Activated gamma-delta T cell treated with anti-CD3 and anti-CD28 coated beads, Interleukin-2, amount 50 U/mL, for 16 hours (primary cell): ENCODE measurements at places on chromosomes 6 and 20.

DNA sequence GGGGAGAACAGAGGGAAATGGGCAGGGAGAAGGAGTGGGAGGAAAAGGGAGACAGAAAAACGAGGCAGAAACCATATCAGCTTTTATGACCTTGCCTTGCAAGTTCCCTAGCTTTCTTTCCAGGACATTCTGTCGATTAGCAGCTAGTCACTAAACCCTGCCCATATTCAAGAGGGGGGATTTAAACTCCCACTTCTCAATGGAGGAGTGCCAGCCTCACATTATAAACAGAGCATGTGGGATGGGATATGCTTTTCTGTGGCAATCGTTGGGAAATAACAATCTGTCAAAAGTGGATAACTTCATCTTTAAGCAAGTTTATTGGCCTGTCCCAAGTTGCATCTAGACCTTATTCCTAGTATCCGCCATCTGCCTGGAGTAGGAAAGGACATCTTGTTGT, 57.0 kb upstream of the TMEM170B start:
- no peak for DNase-seq

GRCh38 chr6:158060455-158061360, 79.0 kb downstream of the SYNJ2 start:
- DNase-seq = no peak

DNA sequence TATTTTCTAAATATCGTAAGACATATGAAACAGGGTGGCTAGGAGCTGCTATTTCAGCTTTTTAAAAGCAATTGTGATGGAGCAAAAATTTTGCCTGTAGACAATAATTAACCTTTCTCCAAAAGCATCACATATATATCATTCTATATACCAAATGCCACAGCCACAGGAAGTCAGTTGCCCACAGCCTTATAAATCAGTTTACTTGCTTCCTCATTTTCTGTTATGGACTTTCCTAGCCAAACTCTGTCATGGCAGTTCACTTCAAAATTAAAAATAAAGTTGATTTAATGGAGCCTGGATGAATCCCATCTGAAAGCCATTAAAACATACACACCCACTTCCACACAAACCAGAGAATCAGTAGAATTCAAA, 93.4 kb upstream of the NHSL1 start:
- DNase-seq = no peak

GRCh38 chr6:157811476-157812173, 11.4 kb upstream of the SNX9 start:
- DNase-seq = no peak

DNA sequence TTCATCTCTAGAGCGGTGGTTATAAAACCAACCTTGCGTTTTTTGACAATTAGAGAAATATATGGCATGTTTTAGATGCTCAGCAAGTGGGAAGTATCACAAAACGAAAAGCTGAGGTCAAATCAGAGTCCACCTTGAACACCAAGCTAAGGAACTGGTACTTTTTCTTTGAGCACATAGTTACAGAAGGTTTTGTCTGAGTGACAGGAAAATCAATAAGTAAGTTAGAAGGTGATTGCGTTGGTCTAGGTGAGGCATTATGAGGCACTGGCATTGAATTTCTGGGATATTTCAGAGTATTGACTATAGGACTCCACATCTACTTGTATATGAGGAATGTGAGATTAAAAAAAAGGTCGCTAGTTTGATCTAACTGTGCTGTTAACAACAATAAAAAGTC, 597 bp upstream of the HINT3 start:
- DNase-seq = no peak

GRCh38 chr6:29517728-29518440, 30.1 kb upstream of the MAS1L start:
- no peak for DNase-seq

DNA sequence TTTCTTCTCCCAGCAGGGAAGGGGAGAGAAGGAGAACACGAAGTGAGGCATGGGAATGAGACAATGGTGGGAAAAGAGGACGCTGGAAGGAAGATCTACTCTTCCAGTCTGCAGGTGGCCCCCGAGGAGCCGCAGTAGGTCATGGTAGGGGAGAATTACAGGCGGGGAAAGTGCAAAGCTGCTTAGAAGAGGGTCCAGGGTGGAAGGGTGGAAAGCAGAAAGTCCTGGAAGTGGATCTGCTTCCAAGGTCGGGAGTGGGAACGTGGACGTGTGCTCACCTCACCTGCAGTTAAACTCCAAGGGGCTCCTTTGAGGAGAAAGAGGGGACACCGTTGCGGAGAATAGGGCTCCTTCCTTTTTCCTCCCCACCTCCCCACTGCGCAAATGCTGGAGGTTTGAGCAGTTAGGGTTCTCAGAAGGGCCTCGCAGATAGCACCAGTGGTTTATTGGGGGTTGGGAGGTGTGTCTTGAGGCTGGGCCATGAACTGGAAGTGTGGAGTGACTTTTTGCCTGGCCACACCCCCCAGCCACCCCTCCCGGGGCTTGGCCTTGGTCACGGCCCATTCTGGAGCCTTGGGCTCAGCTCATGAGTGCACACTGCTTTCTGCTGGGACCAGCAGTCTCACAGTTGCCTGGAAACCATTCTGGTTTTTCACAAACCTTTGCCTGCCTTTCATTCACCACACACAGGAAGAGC, 100.4 kb upstream of the MLN start:
- peak; percentile 45 for DNase-seq

- DNase-seq = peak; percentile 56
Measured at GRCh38 chr6:26020329-26021000, 57.9 kb downstream of the TRIM38 start.

- DNase-seq = no peak
Measured at GRCh38 chr6:41228096-41228495, at the start of gene TREML4. TREML4 (plus strand) TSS chr6:41228349; CDS start chr6:41228428, 79 bp downstream.

DNA sequence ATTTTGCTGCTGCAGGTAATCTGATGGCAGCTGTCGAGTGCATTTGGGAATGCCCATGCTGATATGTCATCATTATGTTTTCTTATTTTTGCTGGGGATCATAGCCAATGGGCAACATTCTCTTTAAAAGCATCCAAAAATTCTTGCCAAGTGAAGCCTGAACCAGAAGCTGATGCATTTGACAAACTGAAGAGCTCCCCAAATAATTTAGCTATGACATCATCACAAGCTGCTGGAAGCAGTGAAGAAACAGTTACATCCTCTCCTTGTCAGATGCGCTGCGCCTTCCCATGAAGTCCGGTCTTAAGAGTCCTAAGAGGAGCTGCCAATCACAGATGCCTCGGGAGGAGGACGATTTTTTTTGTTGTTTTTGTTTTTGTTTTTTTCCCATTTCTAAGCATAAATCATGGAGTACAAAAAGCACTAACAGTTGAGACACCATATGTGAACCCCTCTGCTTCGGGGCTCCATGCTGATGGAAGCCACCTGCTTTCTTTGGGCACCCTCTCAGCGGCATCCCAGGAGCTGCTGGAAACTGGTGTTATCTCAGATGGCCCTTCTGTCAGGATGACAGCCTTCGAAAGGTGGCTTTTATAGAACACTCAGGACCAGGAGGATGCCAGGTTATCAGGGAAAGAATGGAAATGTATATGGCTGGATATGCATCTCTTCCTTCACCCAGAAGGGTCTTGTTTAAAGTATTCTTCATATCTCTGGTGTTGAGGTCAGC, 56.1 kb upstream of the FOXQ1 start:
- no peak for DNase-seq

- no peak for DNase-seq
Measured at GRCh38 chr6:160733050-160733646, 31.1 kb downstream of the PLG start.

- DNase-seq = no peak
Measured at GRCh38 chr6:159821122-159821521, 21.0 kb downstream of the PNLDC1 start.

- DNase-seq = no peak
Measured at GRCh38 chr6:150233843-150234269, 91.0 kb downstream of the PPP1R14C start.

- DNase-seq = peak; percentile 62
Measured at GRCh38 chr20:2873747-2874041, 413 bp downstream of the PTPRA start.

- no peak for DNase-seq
Measured at GRCh38 chr6:22149501-22150367, 147.1 kb downstream of the PRL start.

DNA sequence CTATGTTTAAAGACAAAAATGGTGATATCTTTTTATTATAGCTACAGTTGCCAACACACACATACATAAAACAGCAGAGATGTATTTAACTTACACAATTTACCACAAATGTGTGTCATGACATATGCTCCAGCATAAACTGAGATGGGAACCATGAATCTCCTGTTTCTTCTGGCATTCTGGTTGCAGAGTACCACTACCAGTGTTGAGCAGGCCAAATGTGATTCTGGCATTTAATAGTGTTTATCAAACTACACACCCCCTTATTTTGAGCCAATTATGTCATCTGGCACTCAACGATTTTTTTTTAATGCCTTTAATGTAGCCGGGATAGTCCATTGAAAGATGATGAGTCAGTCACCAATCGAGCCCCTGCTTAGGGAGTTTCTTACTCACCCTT, 59.0 kb upstream of the TPD52L1 start:
- no peak for DNase-seq

DNA sequence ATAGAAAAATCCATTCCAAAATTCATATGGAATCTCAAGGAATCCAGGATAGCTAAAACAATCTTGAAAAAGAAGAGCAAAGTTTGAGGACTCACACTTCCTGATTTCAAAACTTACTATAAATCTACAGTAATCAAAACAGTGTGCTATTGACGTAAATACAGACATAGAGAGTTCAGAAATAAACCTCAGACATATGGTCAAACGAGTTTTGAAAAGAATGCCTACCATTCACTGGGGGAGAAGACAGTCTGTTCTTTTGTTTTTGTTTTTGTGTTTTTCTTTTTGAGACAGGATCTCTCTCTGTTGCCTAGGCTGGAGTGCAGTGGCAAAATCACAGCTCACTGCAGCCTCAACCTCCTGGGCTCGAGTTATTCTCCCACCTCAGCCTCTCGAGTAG, 25.3 kb upstream of the PROKR2 start:
- DNase-seq = no peak

- DNase-seq = no peak
Measured at GRCh38 chr20:50865591-50865990, 65.6 kb downstream of the ADNP start.

DNA sequence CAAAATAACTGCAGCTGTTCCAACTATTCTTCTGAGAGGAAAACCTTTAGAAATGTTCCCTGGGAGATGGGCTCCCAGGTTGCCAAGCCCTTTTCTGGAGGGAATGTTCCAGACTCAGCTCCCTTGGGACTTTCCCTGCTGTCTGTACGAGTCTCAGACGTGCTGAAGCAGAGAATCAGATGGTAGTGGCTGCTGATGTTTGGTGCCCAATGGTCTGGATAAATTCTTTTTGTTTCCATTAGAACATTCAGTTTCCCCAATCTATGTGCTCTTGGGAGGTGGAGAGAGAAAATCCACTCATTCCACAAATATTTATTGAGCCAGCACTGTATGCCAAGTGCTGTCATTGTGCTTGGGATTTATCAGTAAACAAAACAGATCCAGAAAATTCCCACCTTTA, 40.0 kb downstream of the SNHG17 start:
- no peak for DNase-seq

GRCh38 chr20:37244572-37244957, 17.0 kb downstream of the GHRH start:
- no peak for DNase-seq

GRCh38 chr20:11783102-11783850, 134.4 kb upstream of the BTBD3 start:
- DNase-seq = no peak

DNA sequence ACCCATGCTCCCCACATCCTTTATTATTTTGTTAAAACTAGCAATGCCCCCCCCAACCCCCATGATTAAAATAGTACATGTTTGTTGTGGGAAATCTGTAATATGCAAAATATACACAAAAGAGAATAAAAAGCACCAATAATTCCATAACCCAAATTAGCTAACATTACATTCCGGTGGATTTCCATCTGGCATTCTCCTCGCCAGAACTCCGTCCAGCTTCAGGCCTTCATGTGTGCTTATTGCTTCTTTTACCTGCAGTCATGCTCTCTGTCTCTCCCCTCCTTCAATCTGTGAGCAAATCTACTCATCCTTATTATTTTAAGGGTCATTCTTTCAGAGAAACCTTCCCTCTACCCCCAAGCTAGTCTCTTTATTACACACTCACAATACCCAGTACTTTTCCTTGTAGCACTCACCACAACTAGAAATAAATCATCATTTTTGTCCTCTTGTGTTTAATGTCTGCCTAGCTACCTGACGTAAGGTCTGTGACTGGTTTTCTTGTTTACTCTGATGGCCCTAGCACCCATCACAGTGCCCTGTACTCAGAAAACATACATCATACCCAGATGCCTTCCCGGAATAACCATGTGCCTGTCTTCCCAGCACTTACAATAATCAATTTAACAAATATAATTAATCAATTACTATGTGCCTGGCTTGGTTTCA, 25.6 kb upstream of the IER3 start:
- no peak for DNase-seq

DNA sequence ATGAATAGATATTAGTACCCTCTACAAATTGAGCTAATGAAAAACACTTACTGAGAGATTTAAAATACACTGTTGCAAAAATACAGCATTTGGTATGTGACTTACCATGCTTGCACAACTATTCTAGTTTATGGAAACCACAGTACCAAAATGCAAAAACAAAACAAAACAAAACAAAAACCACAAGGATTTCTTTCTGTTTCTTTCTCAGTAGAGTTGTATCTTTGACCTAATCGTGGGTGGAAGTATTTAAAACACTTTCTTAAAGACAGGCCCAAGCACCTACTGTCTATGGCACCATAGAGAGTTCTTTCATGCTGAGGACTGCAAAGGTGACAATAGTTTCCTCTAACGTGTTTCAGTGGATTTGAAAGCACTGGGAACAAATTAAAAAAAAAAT, 95.3 kb upstream of the C6orf118 start:
- no peak for DNase-seq

DNA sequence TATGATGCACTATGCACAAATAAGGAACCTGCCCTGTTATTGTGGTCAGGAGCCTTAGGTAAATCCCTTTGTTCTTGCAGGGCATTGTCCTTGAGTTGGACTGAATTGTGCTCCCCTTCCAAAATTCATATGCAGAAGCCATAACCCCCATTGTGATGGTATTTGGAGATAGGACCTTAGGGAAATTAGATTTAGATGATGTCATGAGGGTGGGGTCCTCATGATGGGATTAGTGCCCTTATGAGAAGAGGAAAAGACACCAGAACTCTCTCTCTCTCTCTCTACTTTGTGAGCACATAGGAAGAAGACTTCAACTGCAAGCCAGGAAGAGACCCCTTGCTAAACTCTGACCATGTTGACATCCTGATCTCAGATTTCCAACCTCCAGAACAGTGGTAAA, 268.0 kb downstream of the LRFN2 start:
- DNase-seq = no peak

- DNase-seq = no peak
Measured at GRCh38 chr20:62030834-62031434, 34.7 kb downstream of the TAF4 start.

GRCh38 chr20:4095639-4096038, 80.3 kb upstream of the RNF24 start:
- DNase-seq = no peak

GRCh38 chr20:49028684-49029083, 17.4 kb upstream of the CSE1L start:
- no peak for DNase-seq

- DNase-seq = no peak
Measured at GRCh38 chr6:14447240-14447639, 329.7 kb downstream of the CD83 start.

- DNase-seq = no peak
Measured at GRCh38 chr6:39211183-39211582, 18.1 kb downstream of the KCNK5 start.
